Osteocyte (in vitro differentiated cells): ENCODE measurements at places on chromosomes 4 and X. TPM values are rescaled to one million over a fixed set of nuclear protein-coding genes. Genes with fewer than 3 reads are reported as not detected.

DNA sequence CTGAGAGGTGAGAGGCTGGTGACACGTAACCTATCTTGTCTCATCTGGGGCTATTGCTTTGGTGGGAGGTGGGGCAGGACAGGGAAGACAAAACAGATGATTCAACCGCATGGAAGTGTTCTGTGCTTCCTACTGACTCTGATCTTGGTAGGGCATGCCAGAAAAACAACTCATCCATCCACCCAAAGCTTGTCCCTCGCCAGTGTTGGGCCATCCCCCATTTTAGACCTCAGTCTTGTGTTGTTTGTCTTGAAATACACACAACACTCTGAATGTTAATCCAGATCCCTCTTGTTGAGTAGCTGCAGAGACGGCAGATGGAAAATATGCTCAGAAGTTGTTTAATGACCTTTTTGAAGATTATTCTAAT, 377 bp downstream of the CHRNA9 start:
- no peak for DNase-seq

DNA sequence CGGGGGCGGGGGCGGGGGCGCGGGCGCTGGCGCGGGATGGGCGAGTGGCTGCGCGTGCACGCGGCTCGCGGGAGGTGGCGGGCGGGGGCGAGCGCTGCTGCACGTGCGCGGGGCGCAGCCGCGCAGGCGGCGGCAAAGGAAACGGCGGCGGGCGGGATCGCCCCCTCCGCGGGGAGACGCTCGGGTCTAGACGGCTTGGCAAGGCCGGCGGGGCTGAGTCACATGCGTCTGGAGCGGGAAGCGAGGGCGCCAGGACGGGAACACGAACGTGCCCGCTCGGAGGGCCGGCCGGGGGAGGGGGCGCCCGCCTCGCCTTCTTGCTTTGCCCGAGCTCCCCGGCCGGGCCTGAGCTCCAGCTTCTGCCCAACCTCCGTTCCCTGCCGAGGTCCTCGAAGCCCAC, 4.3 kb upstream of the HAUS7 start:
- DNase-seq, result no peak

DNA sequence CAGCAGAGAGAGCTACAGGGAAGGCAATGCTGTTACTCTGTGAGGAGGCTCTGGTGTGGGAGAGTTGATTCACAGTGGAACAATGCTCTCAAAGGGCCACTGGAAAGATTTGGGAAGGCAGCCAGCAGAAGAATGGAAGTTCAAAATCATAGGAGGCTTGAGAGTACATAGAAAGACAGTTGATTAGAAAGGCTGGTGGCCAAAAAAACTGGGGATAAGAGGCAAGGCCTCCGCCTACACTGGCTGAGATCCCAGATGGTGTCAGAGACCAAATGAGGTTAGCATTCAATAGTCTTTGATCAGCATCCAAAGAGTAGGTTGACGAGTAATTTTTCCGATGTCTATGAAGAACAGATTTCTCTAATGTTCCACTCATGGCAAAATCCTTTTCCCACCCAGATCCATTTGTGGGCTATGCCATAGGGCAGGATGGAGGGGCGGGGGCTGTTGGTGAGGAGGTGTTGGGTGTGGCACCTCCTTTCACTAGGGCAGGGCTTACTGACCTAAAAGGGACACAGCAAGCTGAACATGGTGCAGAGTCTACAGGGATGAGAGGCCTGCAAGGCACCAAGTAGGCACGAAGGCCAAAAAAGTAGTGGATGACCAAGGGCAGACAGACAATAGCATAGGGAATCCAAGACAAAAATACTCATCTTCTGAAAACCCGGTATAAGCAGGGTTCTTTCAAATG, 15.1 kb downstream of the TEC start:
- DNase-seq, result no peak

CRLF2 gene
- total RNA-seq, result not detected in 2 replicates

DNA sequence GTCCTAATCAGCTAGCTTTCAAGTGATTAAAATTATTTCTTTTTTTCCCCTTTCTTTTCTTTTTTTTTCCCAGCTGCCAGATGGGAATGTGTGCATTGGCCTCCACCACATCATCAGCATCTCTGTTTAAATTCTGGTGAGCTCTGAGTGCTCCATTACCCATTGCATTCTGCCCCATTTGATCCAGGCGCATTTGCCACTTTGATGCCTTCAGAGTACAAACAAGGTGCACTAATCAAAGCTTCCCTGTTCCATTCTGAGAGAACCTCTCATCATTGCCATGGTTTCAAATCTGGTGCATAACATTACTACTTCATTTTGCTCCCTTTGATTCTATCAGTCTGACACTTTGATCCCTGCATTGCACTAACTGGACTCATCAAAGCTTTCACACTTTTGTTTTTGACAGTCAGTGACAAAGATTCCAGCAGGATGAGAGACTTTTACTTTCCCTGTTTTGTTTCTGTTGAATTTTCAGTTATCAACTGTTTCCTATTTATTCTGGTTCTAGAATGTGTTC, 238.8 kb upstream of the PCDH10 start:
- DNase-seq, result no peak

DNA sequence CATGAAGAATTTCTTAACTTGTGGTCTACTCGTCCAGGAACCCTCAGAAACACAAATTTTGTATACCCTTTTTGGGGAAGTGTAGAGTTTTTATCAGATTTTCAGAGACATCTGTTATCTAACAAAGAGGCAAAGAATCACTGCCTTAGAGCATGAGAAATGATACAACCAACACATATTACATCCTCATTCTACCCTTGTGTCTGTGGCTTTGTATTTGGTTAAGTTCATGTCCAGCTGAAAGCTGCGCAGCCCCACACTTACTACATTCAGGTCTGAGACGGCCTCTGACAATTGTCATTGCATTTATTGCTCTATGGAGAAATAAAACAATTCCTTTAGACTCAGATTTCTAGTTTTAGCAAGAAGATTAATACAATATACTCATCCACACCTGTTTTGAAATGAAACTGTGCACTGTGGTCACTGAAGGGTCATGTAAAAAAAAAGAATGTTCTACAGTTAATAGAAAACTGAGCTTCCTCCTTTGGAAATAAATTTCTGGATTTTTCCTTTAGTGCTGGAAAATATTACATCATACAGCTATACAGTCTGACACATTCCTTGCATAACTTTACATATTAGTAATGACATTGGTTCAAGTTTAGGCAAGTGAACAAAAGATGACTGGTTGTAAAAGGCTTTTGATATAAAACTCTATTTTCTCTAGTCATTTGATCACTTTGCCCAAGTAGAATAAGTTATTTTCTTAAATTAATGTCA, 39.8 kb downstream of the GLRB start:
- DNase-seq, result no peak

DNA sequence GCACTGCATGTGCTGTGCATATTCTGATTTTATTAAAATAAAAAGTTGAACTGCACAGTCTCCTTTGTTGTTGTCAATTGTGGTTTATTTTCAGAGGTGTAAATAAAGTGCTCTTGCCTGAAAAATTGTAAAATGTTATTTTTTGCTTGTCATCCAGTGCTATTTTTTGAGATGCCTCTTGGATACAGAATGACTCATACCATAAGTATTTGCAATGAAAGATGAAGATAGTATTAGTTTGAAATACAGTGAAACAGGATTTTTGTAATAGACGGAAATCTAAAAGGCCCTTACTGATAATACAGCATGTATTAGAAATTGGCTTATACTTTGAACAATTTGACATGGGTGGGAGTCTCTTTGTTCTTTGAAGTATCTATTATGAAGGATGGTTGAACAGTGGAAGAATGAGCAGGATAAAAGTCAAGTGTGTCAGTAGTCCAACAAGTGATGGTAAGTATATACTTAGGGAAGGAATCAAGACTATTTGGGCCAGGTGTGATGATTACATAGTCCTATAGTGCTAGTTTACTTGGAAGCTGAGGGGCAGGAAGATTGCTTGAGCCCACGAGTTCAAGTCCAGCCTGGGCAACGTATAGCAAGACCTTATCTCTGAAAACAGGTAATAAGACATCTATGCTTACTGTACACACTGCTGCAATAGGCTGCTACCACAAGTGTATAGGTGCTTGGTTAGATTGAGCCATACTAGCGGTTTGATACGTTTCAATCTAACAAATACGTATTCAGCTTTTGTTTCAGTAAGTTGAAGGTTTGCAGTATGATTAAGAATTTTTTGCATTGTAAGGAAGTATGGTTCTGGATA, 16.4 kb downstream of the DDX3X start:
- DNase-seq, result no peak

PHOX2B gene
- total RNA-seq, result not detected in 2 replicates

GRCh38 chrX:12953420-12953819, 21.5 kb upstream of the TMSB4X start:
- DNase-seq, result no peak

DNA sequence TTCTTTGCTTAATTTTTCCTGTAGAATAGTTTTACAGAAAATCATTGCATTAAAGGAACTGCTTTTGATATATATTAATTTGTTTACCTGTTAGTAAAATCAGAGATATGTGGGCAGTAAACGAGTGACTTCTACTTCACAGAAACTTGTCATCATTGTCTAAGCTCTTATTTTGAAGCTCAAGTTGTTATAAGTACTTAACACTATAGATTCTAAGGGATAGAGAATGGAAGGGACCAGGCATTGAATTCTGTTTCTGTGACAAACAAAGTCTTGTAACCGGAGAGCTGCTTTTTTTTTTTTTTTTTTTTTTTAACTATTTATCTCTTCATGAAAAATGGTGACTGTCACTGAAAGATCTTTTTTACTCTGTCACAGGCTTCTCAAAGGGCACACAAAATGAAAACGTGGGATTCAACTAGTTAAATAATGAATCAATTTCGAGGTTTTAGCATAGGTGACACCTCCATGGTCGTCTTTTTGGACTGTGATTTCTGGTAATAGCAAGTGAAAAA, 14.4 kb downstream of the STK26 start:
- DNase-seq, result no peak

DNA sequence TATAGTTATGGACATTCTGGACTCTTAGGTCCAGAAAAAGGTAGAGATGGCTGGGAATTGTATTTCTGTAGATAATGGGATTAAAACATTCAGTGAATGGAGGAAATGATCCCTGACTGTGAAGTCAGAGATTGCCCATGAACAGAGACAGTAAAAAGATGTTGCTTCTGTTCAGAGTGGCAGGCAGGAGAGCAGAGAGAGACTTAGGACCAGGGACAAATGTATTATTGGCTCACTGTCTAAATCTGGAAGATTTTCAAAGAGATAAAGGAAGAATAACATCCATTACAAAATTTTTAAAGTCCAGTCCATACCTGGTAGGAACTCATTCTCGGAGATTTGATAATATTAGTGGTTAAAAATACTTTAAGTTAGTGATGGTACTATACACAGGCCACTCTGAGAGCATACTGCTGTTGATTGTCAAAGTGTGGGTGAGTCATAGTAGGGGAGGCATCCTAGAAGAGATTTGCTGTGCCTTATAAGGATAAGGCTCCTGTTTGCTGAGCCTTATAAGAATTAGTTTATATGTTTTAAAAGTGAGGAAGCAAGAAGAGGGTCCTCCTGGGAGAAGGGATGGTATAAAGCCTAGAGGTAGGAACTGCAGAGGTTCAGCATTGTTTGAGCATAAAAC, 53.0 kb downstream of the JADE3 start:
- DNase-seq, result no peak

DNA sequence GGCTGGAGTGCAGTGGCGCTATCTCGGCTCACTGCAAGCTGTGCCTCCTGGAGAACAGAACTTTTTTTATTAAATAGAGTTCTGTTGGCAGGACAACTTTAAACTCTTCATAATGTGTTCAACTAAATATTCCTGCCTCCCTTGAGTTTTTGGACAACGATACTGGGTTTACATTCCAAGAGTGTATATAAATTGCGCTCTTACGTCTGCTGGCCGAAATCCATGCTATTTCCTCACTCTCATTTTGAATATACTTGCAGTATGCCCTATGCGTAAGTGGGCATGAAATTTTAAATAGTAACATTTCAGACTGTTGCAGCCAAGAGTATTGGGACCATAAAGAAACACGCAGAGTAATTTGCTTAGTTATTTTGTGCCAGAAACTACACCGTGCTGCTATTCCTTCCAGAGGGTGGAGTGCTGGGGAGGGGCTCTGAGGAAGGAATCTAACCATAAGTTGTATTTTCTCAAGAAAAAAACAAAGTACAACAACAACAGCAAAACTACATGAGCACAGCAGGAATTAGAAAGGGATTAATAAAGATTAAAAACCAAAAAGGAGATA, 480.0 kb downstream of the NLGN4X start:
- DNase-seq, result no peak

TMEM192 gene
- 17.6 and 23.3 TPM in 2 replicates for total RNA-seq

CFAP47 gene
- total RNA-seq, result not detected in 2 replicates

GRCh38 chr4:87949961-87950360, 25.6 kb upstream of the SPP1 start:
- DNase-seq, result no peak

DNA sequence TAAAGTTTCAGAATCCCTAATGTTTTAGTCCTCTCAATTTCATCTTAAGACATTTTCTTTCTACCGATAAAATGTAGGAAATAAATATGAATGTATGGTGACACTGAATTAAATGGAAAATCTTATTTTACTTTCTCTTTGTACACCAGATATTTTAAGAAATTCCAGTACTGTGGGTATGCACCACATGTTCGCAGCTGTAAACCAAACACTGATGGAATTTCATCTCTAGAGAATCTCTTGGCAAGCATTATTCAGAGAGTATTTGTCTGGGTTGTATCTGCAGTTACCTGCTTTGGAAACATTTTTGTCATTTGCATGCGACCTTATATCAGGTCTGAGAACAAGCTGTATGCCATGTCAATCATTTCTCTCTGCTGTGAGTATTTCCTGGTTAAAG, 26.9 kb downstream of the C4orf46 start:
- DNase-seq, result no peak

GRCh38 chr4:90606781-90607180, 479.6 kb downstream of the CCSER1 start:
- DNase-seq, result no peak

NSUN7 gene
- 1.6 and 2.4 TPM in 2 replicates for total RNA-seq

DNA sequence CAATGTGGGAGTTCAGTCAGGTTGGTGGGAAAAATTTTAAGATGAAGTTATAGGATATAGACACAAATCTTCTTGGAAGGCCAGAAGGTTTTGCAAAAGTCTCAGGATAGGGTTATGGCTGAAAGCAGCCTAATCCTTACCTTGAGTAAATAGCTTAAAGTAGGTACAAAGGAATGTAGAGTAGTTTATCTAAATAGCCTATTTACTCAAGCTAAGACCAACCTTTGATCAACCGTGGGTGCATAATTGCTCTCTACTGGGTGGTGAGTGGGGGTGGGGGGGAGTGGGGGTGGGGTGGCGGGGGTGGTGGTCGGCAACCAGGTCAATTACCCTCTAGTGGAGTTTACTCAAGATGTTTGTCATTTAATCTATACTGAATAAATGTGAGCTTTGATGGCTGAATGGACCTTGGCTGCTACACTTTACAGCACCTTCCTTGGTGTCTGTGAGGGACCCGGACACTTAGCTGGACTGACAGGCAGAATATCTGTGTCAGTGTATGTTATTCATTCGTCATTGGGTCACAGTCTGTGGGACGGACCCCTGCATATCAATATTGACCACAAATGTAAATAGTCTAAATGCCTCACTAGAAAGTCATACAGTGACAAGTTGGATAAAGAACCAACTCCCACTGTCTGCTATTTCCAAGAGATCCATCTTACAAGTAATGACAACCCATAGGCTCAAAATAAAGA, 545.7 kb upstream of the PABPC4L start:
- DNase-seq, result no peak
